ENCODE measurements at places on chromosomes 2 and 18.

GRCh38 chr2:190947141-190947540, 66.5 kb downstream of the GLS start:
- DNase-seq = no peak

DNA sequence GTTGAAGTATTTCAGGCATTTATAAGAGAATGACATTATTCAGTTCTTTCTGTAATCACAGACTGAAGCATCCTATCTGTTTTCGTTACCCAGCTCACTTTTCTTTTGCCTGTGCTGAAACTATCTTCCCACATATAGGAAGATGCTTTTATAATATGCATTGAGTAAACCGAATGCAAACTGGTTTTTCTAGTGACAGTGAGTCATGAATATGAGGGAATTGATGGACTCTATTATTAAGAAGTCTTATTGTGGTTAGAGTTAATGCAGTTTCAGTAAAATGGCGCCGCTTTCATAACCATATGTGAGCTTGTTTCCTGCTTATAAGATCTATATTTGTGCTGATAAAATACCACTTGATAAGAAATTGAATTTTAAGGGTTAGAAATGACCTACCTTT, 59.2 kb downstream of the ACVR2A start:
- no peak for DNase-seq

DNA sequence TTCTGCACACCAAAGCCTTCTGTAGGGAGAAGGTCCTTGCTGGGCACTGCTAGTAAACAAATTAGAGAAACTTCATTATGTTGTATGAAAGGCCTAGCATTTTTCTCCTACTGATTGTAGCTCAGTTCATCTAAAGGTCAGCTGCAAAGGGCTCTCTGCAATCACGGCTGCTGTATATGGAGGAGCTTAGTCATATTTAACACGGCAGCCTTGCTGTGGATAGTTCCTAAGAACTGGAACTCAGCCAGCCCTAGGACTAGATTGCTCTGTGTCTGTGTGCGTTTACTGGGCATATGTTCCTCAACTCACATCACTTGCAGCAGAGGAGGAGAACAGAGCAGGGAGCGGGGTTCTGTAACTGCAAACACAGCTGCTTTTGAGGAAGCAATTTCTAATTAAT, 1103.9 kb upstream of the KLHL29 start:
- DNase-seq = peak; percentile 16

- DNase-seq = peak; percentile 92
Measured at GRCh38 chr2:222518570-222519381, 94.4 kb downstream of the SGPP2 start.

GRCh38 chr2:107027810-107028209, 141.8 kb upstream of the ST6GAL2 start:
- DNase-seq = no peak

DNA sequence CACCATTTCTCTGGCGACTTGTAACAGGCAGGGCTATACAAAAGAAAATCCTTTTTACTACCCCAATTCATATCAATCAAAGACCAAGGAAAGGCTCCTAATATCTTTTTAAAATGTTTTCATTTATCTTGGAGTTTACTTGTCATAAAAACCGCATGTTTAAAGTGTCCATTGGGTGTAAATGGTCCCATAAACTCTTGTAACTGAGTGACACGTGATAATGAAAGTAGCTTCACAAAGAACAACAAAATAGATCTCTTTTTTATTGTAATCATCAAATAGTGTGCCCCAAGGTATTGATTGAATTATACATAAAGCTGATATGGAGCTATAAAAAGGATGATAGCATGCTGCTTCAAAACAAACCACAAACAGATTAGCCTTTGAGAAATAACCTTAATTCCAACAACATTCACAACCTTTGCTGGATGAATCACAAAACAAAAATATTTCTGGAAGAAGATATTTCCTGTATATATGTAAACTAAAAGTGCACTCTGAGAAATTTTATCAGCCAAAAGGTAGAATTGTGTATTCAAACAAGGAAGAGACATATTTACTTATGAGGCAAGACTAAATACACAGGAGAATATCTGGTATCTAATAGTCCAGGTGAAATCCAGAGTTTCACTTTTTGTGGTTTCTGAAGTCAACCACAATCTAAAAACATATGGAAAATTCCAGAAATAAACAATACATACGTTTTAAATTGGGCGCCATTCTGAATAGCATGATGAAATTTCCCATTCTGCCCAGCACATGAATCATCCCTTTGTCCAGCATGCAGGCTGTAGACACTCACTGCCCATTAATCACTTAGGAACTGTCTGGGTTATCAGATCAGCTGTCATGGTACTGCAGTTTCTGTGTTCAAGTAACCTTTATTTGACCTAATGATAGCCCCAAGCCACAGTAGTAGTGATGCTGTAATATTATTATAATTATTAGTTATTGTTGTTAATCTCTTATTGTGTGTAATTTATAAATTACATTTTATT, 237.5 kb downstream of the PIK3C3 start:
- no peak for DNase-seq

DNA sequence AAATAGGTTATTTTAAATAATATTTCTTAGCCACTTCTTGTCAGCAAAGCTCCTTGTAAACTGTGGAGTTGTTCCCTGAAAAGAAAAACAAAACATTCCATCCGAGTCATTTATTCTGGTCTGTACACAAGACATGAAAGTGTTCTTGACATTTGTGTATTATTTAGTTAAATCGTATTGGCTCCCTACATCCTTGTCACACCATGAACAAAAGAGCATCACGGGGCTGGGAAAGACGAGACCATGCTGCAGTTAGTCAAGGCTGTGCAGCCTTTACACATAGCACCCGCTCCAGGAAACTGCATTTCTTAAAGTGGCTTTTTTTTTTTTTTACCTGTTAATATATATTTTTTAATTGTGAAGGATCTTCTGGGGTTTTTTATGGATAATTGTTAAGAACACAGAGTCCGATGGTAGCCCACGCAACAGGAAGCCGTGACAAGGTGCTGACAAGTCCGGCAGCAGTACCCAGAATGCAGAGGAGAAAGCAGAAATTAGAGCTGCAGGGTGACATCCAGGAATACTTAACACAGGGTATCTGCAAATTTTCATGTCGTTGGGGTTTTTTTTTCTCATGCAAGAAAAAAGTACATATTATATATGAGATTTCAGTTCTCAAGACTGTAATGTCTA, 588.4 kb downstream of the ARHGAP15 start:
- DNase-seq = no peak

- DNase-seq = no peak
Measured at GRCh38 chr2:240463866-240464481, 28.5 kb downstream of the GPC1 start.

- DNase-seq = peak; percentile 71
Measured at GRCh38 chr2:233353769-233354499, at the start of gene DGKD. Gene DGKD, plus strand, starts transcription at chr2:233354494. Its CDS starts 25 bp downstream, at chr2:233354519.

Measured in small intestine (tissue), 16 donors.